H54 (cell line): ENCODE measurements at places on chromosomes 5 and 9.

DNA sequence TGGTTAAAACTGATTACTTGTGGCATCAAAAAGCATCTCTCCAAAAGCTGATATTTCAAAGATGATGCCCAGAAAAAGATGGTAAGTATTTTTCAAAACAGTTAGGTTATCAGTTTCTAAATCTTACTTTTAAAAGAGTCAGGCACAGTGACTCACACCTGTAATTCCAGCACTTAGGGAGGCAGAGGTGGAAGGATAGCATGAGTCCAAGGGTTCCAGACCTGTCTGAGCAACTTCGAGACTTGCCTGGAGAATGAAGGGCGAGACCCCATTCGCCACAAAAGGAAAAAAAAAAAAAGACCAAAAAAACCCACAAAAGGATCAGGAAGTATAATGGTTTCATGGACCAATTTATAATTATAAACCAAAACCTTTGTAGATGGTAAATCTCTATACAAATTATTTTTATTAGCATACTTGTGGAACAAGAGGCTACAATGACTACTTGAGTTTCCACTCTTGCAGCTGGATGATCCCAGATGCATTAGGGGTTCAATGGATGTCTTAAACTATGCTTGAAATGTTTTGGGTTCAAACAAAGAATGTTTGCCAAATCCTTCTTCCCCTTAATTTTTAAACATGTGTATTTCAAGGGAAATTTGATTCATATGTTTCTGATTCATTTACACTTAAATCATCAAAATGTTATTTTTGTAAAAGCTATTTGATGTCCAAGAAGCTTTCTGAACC lies 96.1 kb downstream of the ADAMTSL1 start:
- no peak for DNase-seq

DNA sequence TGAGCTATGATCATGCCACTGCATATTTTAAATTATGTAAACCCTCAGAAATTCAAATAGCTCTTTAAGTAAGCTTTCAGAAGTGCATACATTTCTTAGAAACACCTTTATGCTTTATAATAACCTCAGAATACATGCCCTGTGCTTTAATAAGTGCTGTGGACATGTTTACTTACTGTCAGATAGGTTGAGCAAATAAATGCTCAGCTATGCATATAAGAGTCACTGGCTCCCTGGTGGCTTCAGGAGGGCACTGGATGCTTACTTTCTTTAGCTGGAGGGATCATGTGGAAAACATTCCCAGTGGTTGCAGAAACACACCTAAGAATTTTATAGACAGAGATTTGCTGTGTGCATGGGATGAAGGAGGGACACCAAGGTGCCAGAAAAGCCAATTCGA lies 74.4 kb downstream of the PDE6A start:
- DNase-seq, result no peak

DNA sequence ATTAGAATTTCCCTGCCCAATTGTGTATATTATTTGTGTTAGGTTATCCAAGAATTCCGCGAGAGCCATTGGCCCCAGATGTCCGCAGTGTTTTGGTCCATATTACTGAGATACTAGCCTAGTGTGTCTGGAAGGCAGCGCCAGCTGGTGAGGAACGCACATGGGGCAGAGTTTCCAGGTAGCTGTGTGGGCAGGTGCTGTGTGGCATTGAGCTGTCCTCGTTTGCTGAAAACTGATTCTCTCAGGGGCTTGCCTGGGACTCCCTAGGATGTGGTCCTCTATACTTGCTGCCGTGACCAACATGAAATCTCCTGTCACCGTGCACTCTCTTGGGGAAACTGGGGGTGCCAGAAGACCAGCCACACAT lies 288.7 kb downstream of the FANCC start:
- DNase-seq, result no peak

- no peak for DNase-seq
Observed at GRCh38 chr5:14421851-14422250, 159.7 kb upstream of the OTULINL start.

- DNase-seq, result peak; percentile 58
Observed at GRCh38 chr9:100575765-100576386, 2.0 kb upstream of the CAVIN4 start.

GRCh38 chr9:89781838-89782540 lies 177.2 kb downstream of the GADD45G start:
- DNase-seq, result no peak

- no peak for DNase-seq
Observed at GRCh38 chr9:95332860-95333259, 15.4 kb upstream of the FANCC start.

GRCh38 chr5:88388476-88389337 lies 120.1 kb upstream of the TMEM161B start:
- no peak for DNase-seq

DNA sequence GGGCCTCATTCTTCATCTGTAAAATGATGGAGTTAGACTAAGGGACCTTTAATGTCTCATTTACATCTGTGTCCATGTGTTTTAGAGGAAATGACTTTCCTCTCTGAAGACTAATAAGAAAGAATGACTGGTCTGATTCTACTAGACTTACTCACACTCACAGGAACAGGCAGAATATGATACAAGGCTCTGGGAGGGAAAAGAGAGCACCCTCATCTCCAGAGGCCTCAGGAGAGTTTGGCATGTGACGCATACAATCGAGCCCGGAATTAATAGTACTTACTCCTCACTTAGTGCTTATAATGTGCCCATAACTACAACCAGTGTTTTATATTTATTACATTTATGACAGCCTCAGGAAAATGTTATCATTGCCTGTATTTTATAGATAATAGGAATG lies 608.7 kb downstream of the KCTD16 start:
- no peak for DNase-seq

- no peak for DNase-seq
Observed at GRCh38 chr9:72675586-72675985, 154.2 kb downstream of the TMC1 start.

- DNase-seq, result no peak
Observed at GRCh38 chr5:150017226-150018005, 16.9 kb downstream of the HMGXB3 start.

DNA sequence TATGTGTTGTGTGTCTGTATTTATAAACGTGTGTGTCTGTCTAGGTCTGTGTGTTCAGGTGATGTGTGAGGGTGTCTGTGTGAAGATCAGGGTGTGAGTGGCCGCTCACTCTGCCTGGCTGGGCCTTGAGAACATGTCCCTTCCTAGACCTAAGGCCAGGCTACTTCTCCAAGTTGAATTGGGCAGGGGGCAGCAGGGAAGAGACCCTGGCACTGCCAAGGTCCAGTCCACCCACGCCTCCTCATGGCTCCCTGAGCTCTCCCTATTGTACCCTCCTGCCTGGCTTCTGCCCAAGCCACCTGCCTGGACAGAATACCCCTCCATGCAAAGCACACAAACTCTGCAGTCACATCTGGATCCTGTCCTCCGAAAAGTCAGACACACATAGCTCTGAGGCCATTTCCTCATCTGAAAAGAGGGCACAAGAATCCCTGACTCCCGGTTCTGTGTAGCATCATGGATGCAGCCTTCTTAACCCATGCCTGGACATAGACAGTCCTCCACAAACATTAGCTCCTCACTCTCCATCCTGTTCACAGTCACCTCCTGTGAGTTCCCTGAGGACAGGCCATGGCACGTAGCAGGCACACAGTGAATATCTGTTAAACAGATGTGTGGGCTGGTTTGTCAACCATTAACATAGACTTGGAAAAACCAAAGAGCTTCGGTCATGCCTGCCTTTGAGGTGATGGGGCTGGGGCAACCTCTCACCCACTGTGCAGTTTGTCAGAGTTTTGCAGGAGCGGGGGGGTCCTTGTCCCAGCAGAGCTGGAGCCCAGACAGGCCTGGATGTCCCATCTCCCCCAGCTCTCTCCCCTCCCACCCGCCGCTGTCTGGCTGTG lies 167.8 kb upstream of the MVB12B start:
- DNase-seq, result no peak

- peak; percentile 57 for DNase-seq
Observed at GRCh38 chr5:178069909-178070308, 43.4 kb upstream of the N4BP3 start.

GRCh38 chr5:147842869-147843268 lies 11.4 kb upstream of the SPINK1 start:
- no peak for DNase-seq

DNA sequence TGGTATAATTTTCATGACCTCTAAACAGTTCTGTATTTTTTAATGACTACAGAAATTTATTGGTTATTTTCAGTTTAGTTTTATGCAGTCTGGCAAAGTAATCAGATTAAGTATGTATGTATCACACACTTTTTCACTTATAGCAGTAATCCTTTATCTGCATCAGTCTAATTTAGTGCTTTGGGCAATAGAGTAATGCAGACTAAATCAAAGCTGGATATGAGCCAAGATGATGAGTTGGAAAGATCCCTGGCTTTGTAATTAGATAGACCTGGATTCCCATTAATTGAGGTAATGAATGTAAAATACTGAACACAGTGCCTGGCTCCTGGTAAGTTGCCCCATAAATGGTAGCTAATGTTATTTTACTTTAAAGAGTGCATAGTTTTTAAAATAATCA lies 215.4 kb upstream of the TLX3 start:
- DNase-seq, result no peak

DNA sequence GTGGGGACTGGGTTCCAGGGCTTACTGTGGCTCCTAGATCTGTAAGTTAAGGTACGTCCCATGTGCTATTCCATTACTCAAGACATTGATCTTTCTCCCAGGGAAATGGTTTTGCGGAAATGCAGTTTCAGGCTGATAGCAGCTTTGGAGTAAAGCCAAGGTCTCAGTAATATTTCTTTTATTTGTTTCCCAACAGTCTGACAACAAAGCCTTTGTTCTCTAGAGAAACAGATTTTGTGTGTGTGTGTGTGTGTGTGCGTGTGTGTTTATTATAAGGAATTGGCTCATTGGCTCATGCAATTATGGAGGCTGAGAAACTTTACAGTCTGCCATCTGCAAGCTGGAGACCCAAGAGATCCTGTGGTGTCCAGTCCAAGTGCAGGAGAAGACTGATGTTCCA lies 12.1 kb upstream of the POC5 start:
- DNase-seq, result no peak

DNA sequence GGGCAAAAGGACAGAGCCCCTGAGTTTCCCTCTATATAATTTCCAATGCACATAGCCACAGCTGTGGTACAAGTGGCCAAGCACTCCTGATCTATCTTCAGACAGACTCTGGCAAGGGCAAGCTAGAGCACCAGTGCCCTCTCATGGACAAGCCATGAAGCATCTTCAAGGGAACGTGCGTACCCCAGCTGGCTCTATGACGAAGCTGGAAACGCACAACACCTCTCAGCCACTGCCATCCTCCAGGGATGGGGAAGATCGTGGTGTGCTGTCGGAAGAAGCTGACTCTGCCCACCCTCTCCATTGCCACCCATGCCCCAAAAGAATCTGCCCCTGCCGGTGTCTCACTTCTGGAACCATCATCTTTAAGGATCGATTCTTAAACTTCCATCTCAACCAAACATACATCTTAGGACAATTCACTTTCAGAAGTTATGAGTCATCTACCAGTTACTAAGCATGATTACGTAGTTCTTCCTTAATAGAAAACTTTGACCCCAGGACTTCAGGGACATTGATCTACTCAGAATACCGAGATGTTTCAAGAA lies 482.9 kb downstream of the AGTPBP1 start:
- peak; percentile 65 for DNase-seq

DNA sequence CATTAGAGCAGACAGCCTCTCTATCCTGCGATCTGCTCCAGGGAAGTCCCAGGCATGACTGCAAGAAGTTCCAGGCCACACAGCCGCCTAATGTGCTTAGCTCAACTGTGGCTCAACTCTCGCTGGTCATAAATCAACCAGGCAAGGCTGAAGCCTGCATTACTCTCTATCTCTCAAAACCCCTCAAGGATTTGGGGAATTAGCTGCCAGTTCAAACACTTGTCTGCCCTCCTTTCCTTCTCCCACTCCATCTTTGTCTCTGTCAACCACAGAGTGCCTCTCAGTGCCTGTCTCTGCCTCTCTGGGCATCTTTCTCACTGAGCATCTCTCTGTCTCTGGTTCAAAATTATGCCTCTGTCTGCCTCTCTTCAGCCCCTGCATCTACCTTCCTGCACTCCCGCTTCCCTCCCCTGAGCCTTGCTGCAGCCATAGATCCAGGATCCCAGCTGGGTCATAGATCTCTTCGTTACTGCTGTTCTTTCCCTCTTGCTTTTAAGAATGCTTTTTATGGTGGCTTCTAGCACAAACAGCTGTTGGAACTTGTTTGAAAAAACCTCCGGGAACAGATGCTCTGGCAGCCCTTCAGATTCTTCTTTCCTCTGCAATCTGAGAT lies 27.9 kb upstream of the GALNT10 start:
- DNase-seq, result no peak
